Trophoblast cell (in vitro differentiated cells and primary cell): ENCODE measurements at places on chromosomes 2 and 18.

DNA sequence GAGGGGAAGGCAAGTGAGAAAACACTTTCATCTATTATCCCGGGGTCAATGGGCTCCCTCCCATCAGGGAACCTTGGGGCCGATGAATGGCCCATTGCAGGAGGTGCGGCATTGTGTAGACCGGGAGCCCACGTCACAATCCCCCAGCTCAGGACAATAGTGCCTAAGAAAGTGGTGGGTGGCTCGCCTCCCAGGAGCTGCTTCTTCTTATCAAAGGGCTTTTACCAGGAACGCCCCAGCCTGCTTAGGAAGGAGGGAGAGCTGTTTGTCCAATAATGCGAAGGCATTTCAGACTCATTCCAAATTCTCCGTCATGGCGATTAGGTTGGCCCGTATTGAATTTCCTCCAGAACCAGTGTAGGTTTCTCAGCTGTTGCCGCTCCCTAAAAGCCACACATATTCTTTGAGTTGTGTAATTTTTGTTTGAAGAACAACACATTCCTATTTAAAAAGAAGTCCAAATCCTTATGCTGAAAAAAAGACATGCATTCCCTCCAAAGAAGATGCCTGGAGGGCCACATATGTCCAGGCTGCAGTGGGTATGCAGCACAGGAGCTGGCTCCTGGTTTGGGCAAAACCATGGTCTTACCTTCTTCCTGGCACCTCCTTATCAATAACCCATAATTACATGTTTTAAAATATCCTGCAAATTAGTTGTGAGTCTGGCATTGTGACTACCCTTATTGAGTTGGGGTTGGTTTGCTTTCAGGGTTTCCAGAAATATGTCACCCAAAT, 264.7 kb downstream of the MYCN start:
- peak; percentile 84 for DNase-seq

GRCh38 chr2:120780402-120780801, 44.7 kb downstream of the GLI2 start:
- DNase-seq = no peak

DNA sequence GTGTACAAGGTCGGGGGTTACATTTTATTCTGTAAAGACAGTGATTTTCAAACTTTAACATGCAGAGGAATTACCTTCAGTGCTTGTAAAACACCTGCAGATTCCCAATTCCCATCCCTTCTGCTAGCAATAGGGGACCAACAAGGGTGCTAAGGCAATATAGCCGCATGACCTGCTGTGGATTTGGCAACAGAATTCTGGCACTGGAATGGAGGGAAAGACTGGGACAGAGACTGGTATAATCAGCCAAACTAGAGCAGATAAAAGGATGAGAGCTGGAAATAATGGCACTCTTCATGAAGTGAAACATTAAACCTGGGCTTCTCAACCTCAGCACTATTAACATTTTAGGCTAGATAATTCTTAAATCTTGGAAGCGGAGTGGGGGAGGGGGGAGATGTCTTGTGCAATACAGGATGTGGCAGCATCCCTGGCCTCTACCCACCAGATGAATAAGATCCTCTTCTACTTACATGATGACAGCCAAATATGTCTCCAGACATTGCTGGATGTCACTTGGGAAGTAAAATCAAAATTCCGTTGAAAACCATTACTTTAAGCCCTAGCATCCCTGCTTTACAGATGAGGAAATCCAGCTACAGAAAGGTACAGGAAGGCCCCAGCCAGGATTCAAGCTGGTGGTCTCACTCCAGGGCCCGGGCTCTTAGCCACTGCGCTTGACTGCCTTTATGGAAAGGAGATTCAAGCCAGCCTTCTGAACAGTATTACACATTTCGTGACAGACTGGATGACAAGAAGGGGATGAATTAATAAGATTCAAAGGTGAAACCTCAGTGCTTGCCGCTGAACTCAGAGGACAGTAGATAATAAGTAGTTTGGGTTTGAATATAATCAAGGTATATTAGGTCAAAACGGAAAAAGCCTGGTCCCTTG, 1.7 kb downstream of the EVA1A start:
- DNase-seq = no peak

DNA sequence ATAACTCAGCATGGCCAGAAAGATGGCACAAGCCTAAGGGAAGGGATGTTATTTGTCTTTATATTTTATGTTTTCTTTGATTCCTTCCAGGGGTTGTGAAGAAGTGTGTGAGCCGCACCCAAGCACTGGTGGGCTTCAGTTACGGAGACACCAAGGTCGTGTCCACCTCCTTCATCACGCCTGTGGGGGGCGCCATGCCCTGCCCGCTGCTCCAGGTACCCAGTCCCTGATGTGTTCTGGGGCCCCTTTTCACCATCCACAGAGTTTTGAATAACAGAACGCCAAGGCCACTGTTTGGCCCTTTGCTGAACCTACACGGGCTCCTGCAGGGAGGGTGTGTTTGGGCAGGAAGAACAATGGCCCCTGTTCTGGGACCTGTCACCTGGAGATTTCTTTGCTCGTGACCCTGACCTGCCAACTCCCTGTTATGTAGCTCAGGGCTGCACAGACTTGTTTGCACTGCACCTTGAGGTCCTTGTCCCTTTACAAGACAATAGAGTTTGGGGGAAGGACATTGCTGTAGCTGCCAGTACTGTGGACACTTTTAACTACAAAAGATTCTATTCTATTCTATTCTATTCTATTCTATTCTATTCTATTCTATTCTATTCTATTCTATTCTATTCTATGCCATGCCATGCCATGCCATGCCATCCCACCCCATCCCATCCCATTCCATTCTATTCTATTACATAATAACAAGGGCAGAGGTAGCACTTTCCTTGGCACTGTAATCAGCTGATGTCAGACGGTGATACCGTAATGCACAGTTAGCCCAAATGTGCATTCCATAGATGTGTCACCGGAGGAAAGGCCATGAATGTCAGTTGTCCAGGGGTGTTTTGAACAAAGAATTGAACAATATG, 48.2 kb upstream of the CNGA3 start:
- DNase-seq = peak; percentile 30

- no peak for DNase-seq
Observed at GRCh38 chr2:26581266-26581990, 59.7 kb downstream of the CIB4 start.

DNA sequence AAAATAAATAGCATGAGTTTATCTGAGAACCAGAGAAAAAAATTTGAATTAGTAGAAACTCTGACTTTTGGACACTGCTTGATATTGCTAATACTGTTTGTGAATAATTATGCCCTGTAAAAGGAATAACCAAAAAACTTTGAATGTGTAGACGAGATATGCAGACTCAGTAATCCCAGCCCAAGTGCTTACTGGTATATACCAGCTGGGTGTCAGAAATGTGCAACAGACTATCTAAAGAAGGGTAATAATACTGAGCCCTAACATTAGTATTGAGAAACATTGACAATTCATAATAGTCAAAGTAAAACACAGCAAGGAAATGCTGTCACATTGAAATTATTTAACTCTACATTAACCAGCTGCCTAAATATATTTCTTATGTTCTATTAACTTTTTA, 60.5 kb upstream of the ZC3H15 start:
- no peak for DNase-seq

DNA sequence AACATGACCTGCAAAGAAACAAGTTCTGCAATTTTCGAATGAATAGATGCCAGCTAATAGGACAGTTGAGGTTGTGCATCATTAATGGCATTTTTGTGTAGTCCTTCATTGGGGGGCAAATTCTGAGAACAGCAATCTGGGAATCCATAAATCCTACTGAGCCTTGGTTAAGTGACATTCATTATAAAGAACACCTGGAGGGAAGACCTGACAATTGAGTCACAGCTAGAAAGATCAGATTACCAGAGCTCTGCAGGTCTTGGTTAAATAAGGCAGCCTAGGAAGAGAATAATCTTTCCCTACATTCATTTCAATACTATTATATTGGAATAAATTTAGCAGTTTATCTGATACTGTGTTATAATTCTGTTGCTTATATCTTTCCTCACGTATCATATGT, 14.3 kb downstream of the KCNH7 start:
- peak; percentile 20 for DNase-seq

GRCh38 chr2:95275601-95276243, 1.5 kb downstream of the PROM2 start:
- no peak for DNase-seq

- no peak for DNase-seq
Observed at GRCh38 chr18:27704736-27705361, 472.1 kb downstream of the CDH2 start.

DNA sequence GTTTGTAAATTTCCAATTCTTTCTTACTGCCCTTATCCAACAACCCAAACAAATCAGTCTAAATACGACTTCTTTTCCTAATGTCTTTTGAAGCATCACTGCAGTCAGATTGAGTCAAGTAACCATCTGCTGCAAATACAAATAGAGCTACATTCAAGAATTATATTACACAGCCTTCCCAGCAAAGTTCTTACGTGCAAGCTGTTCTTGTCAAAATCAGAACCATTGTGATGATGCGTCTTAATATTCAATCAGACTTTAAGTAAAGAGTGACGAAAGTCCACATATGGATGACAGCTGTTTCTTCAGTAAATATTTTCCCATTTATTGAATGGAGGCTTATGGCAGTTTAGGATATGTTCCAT, 943.8 kb downstream of the LRP1B start:
- no peak for DNase-seq

- no peak for DNase-seq
Observed at GRCh38 chr2:102144128-102144527, 1.6 kb downstream of the IL1R1 start.
